ENCODE measurements at places on chromosomes 2 and 18.

DNA sequence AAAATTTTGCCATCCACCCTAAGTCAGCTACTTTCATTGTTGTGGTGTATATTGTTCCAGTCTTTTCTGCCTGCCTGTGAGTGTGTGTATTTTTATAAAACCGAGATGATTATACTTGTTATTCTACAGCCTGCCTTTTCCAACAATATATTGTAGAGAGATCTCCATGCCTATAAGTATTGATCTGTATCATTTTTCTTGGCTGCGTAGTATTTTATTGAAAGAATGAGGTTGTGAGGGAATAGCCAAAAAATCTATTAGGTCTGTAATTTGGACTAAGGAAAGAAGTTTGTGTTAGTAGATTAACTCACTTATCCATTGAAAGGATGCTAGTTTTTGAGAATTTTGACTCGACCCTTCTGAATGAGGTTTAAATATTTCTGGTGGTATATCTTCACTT lies 34.9 kb downstream of the PPM1B start:
- DNase-seq: no peak

GRCh38 chr2:129903586-129904425 lies 75.7 kb upstream of the RAB6C start:
- peak; percentile 30 for DNase-seq

- DNase-seq: no peak
Observed at GRCh38 chr18:46335534-46336101, 231.4 kb downstream of the HAUS1 start.

DNA sequence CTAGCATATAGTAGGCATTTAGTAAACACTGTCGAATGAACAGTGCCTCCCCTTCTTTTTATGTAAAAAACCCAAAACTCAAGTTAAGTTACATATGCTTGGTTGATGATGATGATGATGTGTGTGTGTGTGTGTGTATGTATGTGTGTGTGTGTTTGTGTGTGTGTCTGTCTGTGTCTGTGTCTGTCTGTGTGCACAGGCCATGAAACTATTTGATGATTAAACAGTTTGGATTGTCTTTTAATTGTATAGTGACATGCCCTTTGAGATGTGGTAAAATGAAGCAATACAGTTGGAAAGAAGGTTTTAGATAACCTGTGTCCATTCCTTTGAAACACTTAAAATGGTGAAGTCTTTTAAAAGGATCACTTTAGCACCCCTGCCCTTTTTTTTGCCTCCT lies 105.6 kb downstream of the MAP4K4 start:
- DNase-seq: no peak

DNA sequence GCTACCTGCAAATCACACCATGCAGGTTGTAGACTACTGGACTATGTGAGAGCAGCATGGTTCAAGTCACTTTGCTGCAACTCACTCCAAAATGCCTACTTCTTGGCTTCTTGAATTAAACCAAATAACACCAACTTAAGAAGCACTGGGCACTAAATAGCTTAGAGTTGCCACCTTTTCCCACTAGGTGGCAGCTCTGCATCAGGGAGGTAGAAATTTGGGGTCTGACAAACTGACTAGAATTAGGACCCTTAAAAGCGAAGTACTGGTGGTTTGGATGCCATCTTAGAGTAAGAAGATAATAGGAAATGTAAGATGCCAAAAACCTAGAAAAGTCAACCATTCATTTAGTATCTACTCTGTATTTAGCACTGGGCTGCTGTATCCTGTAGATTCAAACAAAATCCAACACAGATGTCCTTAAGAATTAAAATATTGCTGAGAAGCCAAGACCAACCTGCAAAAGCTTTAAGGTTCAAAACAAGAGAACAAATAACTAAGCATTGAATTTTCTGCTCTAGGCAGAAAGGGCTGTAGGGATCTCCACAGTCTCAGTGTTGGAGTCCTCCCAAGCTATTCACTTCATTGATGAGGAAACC lies 65.5 kb downstream of the CCBE1 start:
- no peak for DNase-seq

DNA sequence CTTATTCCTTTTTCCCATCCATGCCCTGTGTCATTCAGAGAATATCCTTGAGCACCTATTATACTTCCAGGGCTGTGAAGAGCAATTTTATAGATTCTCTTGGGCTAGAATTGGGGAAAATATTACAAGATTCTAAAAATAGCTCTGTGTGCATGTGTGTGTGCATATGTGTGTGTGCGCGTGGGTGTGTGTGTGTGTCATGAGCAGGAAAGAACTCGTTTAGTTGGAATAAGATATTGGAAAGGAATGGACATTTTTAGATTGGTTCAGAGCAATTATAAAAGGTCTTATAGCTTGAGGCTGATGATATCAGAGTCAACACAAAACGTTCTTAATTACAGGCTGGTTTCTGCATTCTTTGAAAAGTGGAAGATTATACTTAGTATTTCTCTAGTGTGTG lies 212.1 kb upstream of the COPS8 start:
- DNase-seq: no peak

- DNase-seq: no peak
Observed at GRCh38 chr2:227124811-227125210, 39.2 kb downstream of the COL4A4 start.

GRCh38 chr2:15674637-15675455 lies 83.2 kb downstream of the DDX1 start:
- DNase-seq: no peak

- DNase-seq: no peak
Observed at GRCh38 chr2:19120181-19120580, 238.2 kb downstream of the OSR1 start.

- peak; percentile 64 for DNase-seq
Observed at GRCh38 chr2:64404002-64404731, 49.8 kb upstream of the LGALSL start.

GRCh38 chr2:240564561-240565332 lies 3.5 kb upstream of the RNPEPL1 start:
- DNase-seq: no peak

All from anterior cingulate cortex (tissue), 58 donors.